ENCODE measurements at places on chromosomes 2 and 18.

GRCh38 chr2:127581516-127582490 is 46.3 kb downstream of the MYO7B start:
- DNase-seq: no peak
- H3K36me3 ChIP-seq: no peaks in the 10 kb centered on the region
- no peak overlapping the region for H3K4me3 ChIP-seq
- no peaks in the 10 kb centered on the region for H3K27me3 ChIP-seq

- H3K27ac ChIP-seq: no peak overlapping the region
- H3K4me1 ChIP-seq: no peaks in the 10 kb centered on the region
- H3K36me3 ChIP-seq: no peaks in the 10 kb centered on the region
- H3K27me3 ChIP-seq: no peaks in the 10 kb centered on the region
- no peak for DNase-seq
Measured at GRCh38 chr2:128520791-128521190, 202.1 kb upstream of the HS6ST1 start.

DNA sequence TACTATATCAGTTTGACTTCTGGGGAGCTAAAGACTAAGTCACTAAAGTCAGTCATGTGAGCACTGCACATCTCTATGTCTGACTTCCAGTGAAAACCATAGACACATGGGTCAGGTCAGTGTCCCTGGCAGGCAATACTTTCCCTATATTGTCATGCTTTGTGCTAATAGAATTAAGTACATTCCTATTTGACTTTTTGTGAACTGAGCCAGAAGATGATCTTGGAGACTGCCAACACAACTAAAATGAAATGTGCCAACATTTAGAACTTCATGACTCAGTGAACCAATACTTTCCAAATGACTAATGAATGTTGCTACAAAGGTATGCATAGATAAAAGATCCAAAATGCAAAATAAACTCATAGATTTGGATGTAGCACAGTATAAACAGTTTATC is 820.8 kb upstream of the FAM98A start:
- H3K36me3 ChIP-seq: no peaks in the 10 kb centered on the region
- no peaks in the 10 kb centered on the region for H3K4me1 ChIP-seq
- no peak overlapping the region for H3K4me3 ChIP-seq
- no peak for DNase-seq
- H3K27ac ChIP-seq: no peak overlapping the region
- no peaks in the 10 kb centered on the region for H3K27me3 ChIP-seq

GRCh38 chr18:904218-905090 is at the start of gene ADCYAP1:
ADCYAP1 (plus strand) TSS chr18:904871; CDS start chr18:905387, 516 bp downstream.
- H3K27me3 ChIP-seq: peaks cover 27% of the 10 kb centered on the region
- no peak for DNase-seq
- H3K4me3 ChIP-seq: no peak within 1 kb of the TSS
- H3K4me1 ChIP-seq: peaks cover 5% of the 10 kb centered on the region

DNA sequence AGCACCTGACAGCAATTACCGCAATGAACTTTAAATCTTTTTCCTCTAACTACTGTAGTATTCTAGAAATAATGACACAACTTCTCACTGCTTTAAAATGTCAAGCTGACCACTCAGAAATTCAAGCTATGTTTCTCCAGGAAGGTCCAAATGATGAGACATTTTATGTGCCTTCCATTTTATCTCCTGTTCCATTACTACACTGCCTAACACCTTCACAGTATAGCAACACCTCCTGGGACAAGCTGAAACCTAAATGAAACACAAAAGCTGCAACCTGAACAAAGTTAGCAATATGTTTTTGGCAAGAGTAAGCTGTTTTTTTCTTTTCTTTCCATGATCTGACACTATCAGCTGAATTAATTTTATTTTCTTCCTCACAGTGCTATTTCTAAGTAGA is 81.9 kb downstream of the IKZF2 start:
- H3K4me1 ChIP-seq: no peaks in the 10 kb centered on the region
- H3K27ac ChIP-seq: no peak overlapping the region
- no peaks in the 10 kb centered on the region for H3K27me3 ChIP-seq
- DNase-seq: no peak
- H3K4me3 ChIP-seq: no peak overlapping the region

DNA sequence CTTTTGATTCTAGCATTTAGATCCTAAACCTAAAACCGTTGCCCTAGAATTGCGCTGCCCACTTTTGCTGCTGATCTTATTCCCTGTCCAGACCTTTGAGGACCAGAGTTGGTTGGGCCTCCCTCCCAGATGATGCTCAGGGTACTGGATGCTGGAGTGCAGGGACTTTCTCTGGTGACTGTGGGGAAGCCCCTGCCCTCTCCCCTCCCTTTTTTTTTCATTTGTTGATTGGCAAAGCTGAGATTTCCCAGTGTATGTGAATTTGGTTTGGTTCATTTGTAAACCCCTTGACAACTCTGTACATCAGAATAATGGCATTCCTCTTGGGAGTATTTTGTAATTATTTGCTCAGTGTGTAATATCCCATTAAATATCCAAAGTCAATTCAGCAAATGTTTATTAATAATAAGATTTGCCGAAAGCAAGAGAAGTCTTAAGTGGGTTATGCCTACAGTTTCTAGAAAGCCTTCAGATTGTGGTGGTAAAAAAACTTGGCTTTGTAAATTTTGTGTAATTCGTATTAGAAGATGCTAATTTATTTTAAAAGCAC is 28.3 kb downstream of the RAB31 start:
- no peak overlapping the region for H3K4me3 ChIP-seq
- H3K27ac ChIP-seq: no peak overlapping the region
- no peaks in the 10 kb centered on the region for H3K4me1 ChIP-seq

Data from naive thymus-derived CD4-positive, alpha-beta T cell (primary cell).